NCI-H460 (cell line): ENCODE measurements at places on chromosomes 16 and 17. TPM values are rescaled to one million over a fixed set of nuclear protein-coding genes. Genes with fewer than 3 reads are reported as not detected.
A peak's percentile ranks its signal among the peaks of the same experiment; 100 is the strongest.

GRCh38 chr17:42436391-42436790 is 13.3 kb upstream of the CAVIN1 start:
- DNase-seq, result no peak

DNA sequence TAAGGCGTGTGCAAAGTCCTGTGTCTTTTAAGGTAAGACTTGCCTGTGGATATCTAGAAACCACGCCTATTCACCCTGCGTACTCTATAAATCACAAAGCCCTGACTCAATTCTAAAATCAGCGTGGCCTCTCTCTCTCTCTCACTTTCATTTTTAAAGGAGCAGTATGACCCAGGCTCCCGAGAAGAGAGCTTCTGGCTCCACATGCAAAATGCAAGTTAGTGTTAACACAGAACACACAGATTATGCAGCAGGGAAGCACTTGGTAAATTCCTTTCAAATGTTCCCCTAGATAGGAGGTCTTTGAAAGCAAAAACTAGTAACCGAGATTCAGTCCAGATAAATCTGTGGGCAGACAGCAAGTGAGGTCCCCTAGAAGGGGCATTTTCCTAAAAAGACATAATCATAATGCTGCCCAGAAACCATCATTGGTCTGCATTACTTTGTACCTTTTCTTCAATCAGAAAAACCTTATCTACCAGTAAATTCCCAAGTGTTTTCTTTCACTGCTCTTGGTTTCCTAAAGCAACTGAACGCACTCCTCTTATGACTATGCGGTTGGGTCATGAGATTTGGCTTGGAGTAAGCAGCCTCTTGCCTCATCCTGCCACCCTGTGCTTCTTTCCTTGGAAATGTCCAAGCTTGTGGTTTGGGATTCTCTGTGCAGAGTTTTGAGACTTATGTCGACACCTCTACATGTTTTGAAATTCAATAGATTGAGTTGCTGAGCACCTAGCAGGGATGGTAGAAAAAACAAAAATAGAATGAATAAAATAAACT is 31.7 kb upstream of the KCNJ2 start:
- peak; percentile 70 for DNase-seq

RAD51C gene
- total RNA-seq, result 51.0 and 76.2 TPM in 2 replicates

DNA sequence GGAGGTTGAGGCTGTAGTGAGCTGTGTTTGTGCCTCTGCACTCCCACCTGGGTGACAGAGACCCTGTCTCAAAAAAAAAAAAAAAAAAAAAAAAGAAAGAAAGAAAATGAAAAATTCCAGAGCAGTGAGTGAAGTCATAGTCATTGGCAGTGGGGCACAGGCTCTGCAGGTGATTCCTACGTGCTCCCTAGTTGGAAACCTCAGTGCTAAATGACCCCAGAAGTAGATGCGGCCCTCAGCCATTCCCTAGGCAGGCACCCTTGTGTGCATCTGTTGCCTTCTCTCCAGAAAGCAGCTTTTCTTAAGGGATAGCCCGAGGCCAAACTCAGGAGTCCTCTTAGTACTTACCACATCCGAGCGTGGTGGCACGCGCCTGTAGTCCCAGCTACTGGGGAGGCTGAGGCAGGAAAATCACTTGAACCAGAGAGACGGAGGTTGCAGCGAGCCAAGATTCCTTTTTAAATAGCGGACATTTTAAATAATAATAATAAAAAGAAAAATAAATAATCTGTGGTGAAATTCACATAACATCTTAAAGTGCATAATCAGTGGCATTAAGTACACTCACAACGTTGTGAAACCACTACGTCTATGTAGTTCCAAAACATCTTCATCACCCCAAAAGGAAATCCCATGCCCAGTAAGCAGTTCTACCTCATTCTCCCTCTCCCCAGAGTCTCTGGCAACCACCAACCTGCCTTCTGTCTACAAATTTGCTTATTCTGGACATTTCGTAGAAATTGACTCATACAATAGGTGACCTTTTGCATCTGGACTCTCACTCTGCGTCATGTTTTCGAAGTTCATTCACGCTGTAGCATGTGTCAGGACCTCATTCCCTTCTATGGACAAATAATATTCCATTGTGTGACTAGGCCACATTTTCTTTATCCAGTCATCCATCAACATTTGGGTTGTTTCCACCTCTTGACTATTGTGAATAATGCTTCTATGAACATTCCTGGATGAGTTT is 12.5 kb upstream of the SPHK1 start:
- DNase-seq, result no peak

DNA sequence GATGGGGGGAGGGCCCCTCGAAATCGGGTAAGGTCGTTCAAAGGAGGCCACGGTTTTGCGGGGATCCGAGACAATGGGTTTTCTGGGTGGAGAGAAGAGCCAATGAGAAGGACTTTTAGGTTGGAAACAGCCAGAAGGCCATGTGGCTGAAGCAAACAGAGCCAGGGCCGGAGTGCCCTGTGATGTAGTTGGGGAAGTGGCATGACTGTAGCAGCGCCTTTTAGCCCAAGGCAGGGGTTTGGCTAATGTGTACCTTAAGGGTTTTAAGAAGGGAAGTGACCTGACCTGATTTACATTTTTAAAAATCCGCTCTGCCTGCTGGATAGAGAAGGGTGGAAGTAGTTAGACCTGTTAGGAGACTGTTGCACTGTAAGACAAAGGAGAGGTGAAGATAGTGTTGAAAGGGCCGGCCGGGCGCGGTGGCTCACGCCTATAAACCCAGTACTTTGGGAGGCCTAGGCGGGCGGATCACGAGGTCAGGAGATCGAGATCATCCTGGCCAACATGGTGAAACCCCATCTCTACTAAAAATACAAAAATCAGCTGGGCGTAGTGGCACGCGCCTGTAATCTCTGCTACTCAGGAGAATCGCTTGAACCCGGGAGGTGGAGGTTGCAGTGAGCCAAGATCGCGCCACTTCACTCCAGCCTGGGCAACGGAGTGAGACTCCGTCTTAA is 1.0 kb downstream of the LYRM1 start:
- DNase-seq, result no peak

LRRC3C gene
- not detected in 2 replicates for total RNA-seq

DNA sequence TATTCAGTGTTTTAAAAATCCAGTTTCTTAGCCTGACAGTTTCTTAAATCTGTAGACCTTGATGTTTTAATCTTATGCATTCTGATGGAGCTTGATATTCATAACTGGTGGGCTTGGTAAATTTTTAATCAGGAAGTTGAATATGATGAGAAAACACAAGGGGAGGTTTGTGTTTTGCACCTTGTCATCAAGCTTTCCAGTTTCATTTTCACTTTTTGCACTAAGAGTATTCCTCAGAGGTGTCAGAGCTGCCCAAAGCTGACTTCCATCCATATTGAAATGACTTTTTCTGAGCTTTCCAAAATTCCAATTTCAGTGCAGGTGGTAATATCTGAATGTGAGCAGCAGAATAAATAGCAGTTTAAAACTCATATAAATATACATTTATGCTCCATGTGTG is 555.0 kb upstream of the RBFOX1 start:
- DNase-seq, result no peak

SLC22A31 gene
- total RNA-seq, result 0.17 TPM in 1 of 2 replicates, not detected in the other
